ENCODE measurements at places on chromosomes 2 and 18. TPM values are rescaled to one million over a fixed set of nuclear protein-coding genes. Genes with fewer than 3 reads are reported as not detected.

The ATG4B gene
- total RNA-seq = 127 TPM

GRCh38 chr2:75456111-75456510 lies 104.6 kb downstream of the EVA1A start:
- no peak for DNase-seq

GRCh38 chr18:67199993-67200617 lies 316.4 kb downstream of the DSEL start:
- DNase-seq = no peak

GRCh38 chr2:198143793-198144192 lies 339.4 kb downstream of the PLCL1 start:
- DNase-seq = no peak

DNA sequence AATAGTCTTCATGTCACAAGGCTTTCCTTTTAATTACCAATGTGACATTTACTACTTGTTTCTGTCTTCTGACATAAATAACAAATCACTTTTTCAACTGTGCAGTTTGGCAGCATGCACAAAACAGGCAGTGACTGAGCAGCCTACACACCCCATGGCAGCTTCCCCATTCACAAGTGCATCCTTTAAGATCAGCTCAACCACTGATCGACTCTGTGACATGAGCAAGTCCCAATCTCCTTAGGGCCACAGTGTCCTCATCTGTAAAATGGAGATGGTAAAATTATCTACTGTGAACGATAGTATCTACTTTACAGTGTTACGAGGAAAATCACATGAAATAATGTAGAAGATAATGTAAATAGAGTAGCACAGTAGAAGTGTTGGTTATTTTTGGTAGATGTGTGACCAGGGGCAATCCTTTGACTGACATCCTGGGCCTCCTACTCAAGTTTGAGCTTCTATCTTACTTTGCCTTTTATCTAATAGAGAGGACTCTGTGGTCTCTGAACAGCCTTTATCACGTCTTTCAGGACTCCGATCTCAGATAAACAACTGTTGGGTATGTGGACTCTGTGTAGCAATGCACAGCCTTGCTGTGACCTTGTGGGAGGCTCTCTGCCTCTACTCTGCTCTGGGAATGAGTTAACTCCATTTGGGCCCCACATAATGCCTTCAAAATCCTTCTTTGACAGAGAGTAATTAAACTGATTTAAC lies 120.6 kb downstream of the PIGN start:
- DNase-seq = no peak

The SMYD1 gene
- not detected for total RNA-seq

- DNase-seq = no peak
Measured at GRCh38 chr2:1518331-1518803, 105.1 kb downstream of the TPO start.

DNA sequence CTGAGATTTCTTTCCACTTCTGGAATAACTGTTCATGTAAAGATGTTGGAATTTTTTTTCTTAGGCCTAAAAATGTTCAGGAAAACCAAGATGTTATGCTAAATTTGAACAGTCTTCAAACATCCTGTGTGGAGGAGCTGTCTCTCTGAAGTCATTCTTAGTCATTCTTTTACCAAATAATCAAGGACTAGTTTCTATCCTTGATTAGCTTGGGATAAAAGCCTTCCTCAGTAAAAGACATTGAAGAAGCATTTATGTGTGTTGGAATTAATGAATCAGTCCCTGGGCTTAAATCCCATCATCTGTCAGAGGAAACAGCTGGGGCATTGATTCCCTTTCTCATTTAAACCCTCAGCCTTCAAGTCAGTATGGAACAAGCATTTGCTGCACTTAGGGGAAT lies 300.1 kb upstream of the NXPH2 start:
- no peak for DNase-seq

DNA sequence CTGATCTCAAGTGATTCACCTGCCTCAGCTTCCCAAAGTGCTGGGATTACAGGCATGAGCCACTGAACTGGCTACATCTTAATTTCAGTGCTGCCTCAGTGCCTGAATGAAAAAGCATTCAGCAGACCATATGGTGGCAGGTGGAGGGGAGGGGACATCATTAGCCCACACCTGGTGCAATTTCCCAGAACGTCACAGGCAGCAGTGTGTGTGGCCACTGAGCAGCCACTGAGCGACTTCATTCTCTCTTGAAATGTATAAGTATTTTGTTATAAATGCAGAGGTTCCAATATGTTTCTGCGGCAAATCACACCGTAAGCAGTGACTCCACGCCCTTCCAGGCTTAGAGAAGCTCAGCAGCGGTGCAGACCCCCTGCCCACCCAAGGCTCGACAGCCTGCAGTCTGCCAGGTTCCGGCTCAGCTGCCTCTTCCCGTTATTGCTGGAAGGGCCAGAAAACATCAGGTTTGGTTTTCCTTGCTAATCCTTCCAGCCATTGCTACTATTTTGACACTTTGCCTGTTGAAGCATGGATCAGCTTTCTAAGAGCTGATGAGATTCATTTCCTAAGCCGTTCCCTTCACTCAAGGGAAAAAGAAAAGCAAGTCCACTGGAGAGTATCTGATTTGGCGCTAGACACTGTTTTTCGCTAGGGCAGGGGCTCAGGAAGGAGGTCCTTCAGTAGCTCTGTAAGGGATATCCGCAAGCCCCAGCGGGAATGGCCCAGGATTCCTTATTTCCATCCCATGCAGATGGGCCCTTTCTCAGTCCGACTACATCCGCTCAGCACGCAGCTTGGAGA lies 250.7 kb downstream of the VAPA start:
- no peak for DNase-seq

The TGOLN2 gene
- 42.2 TPM for total RNA-seq

GRCh38 chr2:138071720-138072719 lies 107.7 kb downstream of the HNMT start:
- DNase-seq = no peak

DNA sequence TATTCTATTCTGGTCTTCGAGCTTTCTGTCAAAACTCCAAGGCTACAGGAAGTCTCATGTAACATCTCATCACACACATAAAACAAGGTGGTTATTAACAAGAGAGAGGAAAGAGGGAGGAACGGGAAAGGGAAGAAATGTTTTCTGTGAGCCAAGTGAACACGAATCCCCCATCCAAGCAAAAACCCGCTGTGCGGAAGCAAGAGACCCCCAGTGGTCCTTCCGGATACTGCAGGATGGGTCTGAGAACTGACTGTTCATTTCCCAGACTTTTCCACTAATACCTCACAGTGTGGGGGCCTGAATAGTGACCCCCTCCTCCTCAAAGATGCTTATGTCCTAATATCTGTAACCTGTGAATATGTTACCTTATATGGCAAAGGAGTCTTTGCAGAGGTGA lies 19.0 kb upstream of the DIPK1C start:
- peak; percentile 71 for DNase-seq

GRCh38 chr2:63983986-63984605 lies 35.1 kb downstream of the VPS54 start:
- DNase-seq = no peak

The SIX2 gene
- 1.5 TPM for total RNA-seq

GRCh38 chr2:180790891-180791290 lies 189.5 kb upstream of the UBE2E3 start:
- no peak for DNase-seq

DNA sequence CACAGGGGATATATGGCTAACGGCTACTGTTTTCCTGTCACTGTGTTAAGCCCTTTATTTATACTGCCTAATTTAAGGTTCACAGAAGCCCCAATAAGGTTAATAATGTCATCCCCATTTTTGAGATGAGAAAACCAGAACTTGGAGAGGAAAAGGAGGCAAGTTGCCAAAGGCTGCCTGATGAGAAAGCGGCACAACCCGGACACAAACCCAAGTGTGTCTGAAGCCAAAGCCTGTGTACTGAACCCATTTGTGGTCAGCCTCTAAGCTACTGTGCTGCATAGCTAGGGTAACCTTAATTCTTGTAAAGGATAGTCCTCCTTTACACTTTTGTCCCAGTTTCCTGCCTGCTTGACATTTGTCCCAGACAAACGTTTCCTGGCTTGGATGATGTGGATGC lies 954.7 kb upstream of the FANCL start:
- DNase-seq = no peak

DNA sequence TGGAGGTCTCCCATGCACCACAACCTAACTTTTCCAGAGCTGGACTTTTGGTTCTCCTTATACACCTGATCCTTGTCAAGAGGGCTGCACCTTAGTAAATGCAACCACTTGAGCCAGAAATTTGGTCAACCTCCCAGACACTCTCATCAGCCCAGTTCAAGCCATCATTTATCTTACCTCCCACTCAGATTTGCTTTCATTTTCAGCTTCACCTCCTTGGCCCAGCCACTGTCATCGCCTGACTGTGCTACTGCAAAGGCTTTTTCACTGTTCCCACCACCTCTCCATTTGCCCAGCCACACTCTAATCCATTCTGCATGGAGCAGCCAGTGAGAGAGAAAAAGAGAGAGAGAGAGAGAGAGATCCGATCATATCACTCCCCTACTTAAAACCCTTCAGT lies 112.4 kb upstream of the DDX18 start:
- DNase-seq = no peak

The C2orf72 gene
- total RNA-seq = 1.3 TPM

The GNLY gene
- not detected for total RNA-seq

The GRP gene
- not detected for total RNA-seq

DNA sequence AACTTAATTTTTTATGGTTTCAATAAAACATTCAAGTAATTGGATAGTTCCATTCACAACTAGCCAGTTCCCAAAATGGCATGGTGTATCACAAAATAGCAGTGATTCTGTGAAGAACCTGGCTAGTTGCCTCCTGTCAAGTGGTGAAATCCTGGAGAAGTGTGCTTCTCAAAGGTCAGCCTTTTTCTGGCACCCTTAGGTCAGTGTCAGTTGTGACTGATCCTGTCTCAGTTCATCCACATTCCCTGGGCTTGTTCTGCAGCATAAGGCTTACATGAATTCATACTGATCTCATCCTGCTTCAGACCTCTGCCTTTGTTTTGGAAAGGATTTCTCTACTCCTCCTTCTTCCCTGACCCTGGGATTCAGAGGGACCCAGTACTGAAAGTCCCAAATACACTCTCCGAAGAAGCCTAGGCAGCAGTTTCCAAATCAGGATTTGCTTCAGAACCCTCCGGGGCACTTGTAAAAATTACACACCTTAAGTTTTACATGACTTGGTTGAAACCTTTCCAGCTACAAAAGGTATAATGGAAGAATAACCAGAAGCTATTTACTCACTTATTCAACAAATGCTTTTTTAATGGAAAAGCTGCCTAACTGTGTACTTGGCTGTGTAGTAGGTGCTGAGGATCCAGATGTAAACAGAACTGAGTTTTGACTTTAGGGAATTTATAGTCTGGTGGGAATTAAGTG lies 11.0 kb downstream of the MAP3K20 start:
- DNase-seq = no peak

DNA sequence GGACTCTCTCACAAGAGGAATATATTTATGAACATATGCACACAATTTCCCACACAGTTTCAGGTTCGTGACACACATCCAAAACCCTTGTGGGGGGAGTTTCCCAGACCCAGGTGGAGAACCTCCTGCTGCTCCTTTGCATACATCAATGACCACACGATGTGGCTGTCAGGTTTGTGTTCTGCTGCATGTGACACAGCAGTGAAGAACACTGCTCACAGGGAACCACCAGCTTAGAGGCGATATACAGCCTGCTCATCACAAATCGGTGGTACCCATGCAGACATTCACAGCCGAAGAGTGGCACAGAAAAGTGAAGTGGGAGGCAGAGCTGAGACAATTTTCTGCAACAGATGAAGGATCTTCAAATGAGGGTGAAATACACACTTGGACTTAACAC lies 175.6 kb upstream of the ZFP36L2 start:
- no peak for DNase-seq

- no peak for DNase-seq
Measured at GRCh38 chr18:56299740-56300139, 338.7 kb downstream of the TXNL1 start.

GRCh38 chr18:62371436-62371835 lies 46.3 kb downstream of the TNFRSF11A start:
- no peak for DNase-seq

DNA sequence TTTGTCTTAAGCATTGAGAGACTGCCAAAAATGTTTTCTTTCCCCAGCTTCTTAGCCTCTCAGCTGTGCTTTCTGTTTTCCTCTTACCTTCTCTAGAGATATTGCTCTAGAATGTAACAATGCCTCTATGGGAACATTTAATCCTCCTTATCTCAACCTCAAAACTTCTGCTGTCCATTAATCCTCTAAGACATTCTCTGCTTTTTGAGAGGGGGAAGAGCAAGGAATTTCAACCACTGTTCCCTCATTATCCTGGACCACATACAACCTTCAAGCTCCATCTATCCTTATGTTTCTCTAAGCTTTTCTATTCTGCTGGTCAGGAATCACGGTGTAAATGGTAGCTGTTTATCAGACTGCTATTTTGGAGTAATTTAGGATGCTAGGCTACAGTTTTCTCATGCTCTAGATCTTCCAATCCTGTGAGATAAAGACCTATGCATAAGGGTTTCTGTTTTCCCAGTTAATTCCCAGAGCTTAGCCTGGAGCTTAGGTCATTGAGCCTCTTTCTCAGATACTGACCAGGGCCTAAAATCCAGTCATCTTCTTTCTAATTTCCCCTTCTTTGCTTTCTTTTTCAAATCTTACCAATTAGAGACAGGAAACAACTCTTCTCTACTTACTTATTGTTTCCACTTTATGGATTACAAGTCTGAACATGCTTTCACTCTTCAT lies 282.0 kb downstream of the CALCRL start:
- no peak for DNase-seq

- no peak for DNase-seq
Measured at GRCh38 chr2:72149556-72150156, 2.0 kb upstream of the CYP26B1 start.

- no peak for DNase-seq
Measured at GRCh38 chr2:71895320-71896161, 252.1 kb downstream of the CYP26B1 start.

DNA sequence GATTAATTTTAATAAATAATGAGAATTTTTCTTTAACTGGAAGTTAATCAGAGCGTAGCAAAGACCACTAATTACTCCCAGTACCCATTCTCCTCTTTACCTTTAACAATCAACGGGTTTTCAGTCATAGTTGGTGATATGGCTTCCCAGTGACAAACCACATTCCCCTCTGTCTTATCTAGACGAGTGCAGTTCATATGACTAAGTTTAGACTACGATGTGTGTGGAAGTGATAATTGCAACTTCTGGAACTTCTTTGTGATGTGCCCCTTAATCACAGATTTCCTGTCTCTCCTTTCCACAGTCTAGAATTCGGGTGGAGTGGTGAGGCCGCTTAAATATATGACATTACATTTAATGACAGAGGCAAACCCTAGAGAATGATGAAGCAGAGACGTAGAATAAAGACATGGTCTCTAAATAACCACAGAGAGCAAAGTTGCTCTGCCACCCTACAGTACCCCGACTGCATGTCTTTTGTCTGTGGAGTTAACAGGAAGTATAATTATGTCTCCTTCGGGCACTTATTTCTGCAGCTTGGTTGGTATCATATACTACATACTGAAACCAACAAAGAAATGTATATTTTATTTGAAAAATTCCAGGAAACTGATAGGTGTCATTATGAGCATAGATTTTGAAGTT lies 693.3 kb upstream of the CDH7 start:
- DNase-seq = no peak

GRCh38 chr2:239819091-239819973 lies 205.8 kb downstream of the NDUFA10 start:
- no peak for DNase-seq
